Heart left ventricle (tissue), 16 donors: ENCODE measurements at places on chromosomes 11 and 22. TPM values are rescaled to one million over a fixed set of nuclear protein-coding genes. Genes with fewer than 3 reads are reported as not detected.

- no peaks in the 10 kb centered on the region for H3K27me3 ChIP-seq
- H3K27ac ChIP-seq = no peak overlapping the region
- H3K4me1 ChIP-seq = no peaks in the 10 kb centered on the region
- H3K4me3 ChIP-seq = no peak overlapping the region
- DNase-seq = no peak
Observed at GRCh38 chr11:3685923-3686322, 14.7 kb upstream of the CHRNA10 start.

- DNase-seq = no peak
- no peak overlapping the region for H3K27ac ChIP-seq
- no peaks in the 10 kb centered on the region for H3K4me1 ChIP-seq
- H3K4me3 ChIP-seq = no peak overlapping the region
Observed at GRCh38 chr11:45543808-45544422, 121.5 kb downstream of the CHST1 start.

DNA sequence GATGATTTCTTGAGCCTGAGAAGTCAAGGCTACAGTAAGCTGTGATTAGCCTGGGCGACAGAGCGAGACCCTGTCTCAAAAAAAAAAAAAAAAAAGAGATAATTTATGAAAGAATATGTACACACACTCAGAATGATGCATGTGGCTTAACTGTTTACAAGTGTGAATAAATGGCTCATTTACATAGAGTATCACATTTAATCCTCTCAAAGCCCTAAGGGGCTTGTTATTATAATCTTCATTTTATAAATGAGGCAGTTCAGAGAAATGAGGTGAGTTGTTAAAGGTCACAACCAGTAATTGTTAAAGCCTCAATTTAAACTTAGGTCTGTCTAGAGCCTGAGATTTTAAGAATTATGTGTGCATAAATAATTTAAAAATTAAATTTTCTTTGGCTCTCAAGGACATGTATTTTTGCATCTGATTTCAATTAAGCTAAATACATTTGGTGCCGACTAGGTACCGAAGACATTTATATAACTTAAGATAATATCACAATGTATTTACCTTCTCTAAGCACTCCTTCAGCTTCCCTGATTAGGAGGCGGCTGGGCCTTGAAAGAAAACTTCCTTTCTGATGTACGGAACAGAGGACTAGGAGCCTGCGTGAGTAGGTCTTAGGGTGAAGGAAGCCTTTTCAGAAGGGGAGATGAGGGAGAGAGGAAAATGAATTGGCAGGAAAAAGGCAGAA is 28.5 kb upstream of the DDX6 start:
- H3K4me1 ChIP-seq = peaks cover 4% of the 10 kb centered on the region
- no peak for DNase-seq
- H3K36me3 ChIP-seq = no peaks in the 10 kb centered on the region
- no peaks in the 10 kb centered on the region for H3K27me3 ChIP-seq
- H3K27ac ChIP-seq = peak overlapping the region; percentile 40

DNA sequence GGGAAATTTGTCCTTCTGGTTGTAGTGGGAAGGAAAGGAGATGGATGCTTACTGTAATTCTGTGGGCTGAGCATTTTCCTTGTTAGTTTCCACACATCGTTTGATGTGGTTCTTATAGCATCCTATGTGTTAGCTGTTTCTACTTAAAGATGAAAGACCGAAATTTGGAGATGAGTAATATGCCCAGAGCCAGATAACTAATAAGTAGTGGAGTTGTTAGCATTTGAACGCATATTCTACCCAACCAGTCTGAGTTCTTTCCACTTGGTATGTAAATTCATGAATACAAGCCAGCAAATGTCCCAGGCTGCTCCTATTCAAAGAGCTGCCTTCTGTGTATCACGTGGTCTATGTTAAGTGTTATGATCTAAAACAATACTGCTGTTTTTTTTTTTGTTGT is 14.6 kb downstream of the SPECC1L start:
- DNase-seq = no peak
- no peak overlapping the region for H3K4me3 ChIP-seq
- H3K27ac ChIP-seq = peak overlapping the region; percentile 86
- H3K27me3 ChIP-seq = no peaks in the 10 kb centered on the region
- no peaks in the 10 kb centered on the region for H3K36me3 ChIP-seq

DNA sequence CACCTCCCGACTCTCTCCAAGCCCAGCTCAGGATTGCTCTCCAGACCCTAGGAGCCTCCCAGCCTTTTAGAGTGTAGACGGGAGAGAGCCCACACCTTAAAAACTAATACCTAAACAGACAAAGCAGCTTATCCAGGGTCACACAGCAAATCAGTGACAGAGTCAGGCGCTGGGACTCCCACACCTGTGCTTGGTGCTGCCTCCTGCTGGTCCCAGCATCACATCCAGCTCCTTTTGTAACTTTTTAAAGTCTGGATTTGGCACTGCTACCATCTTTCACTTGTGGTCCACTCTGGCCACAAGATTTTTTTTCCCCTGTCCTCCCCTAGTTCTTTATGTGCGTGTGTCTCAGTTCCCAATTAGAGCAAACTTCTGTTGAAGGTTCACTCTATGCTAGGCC is 4.7 kb downstream of the ANO1 start:
- H3K36me3 ChIP-seq = no peaks in the 10 kb centered on the region
- peaks cover 5% of the 10 kb centered on the region for H3K4me1 ChIP-seq
- no peaks in the 10 kb centered on the region for H3K27me3 ChIP-seq
- H3K27ac ChIP-seq = peak overlapping the region; percentile 34
- no peak for DNase-seq

DNA sequence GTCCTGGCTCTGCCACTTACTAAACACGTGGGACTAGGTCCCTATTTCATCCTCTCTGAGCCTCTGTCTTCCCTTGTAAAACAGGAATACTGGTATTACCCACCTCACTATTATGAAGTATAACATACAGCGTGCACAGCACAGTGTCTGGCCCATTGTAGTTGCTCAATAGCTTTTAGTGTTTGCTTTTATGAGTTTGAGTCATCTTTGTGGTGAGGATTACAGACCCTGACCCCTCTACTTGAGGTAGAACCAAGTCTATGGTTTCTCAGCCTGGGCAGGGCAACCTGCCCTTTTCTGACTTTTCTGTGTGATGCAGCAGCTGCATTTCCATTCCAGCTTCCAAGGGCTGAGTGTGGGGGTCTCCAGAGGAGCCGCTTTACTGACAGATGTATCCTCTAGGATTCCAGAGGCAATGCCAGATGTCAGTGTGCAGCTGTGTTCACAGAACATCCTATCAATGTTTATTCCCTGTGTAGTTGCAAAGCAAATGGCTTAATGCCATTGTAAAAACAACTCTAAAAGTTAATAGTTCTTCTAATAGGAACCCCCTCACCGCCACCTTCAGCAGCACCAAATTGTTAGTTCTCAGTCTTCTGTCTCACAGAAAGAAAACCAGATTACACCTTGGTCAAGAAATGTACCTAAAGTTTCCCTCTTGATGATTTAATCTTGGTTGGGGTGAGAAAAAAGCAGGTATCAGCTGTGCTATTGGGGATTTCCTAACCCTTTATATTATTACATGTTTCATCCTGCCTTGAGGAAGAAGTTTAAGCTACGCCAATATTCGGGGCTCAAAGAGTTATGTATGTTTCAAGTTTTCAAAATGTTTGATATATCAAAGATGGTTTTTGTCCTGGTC is 16.8 kb downstream of the PRR5L start:
- DNase-seq = no peak
- H3K4me1 ChIP-seq = no peaks in the 10 kb centered on the region
- H3K36me3 ChIP-seq = no peaks in the 10 kb centered on the region
- no peak overlapping the region for H3K27ac ChIP-seq
- no peak overlapping the region for H3K4me3 ChIP-seq
- no peaks in the 10 kb centered on the region for H3K27me3 ChIP-seq

DNA sequence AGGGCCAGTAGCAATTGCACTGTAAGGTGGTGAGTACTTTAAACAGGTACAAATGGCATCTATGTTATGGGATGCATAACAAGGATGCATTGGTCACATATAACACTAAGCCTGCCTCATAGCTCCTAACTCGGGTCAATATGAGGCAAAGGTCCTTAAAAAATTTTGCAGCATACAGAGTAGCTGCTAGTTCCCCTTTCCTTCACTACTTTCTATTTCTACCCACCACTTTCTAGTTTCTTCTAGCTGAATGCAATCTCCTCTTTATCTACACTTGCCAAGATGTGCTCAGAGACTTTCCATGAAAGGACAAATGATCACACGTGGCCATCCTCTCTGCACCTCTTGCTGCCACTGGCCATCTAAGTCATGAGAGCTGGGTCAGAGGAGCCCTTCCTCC is 9.8 kb downstream of the OR51F2 start:
- H3K36me3 ChIP-seq = no peaks in the 10 kb centered on the region
- H3K27ac ChIP-seq = no peak overlapping the region
- H3K4me3 ChIP-seq = no peak overlapping the region
- H3K27me3 ChIP-seq = no peaks in the 10 kb centered on the region
- no peaks in the 10 kb centered on the region for H3K4me1 ChIP-seq

GRCh38 chr11:3163241-3163981 is 1.7 kb downstream of the OSBPL5 start:
- H3K36me3 ChIP-seq = no peaks in the 10 kb centered on the region
- peak; percentile 17 for DNase-seq
- peak overlapping the region; percentile 66 for H3K4me3 ChIP-seq
- H3K4me1 ChIP-seq = peaks cover 63% of the 10 kb centered on the region
- H3K27ac ChIP-seq = peak overlapping the region; percentile 85

DNA sequence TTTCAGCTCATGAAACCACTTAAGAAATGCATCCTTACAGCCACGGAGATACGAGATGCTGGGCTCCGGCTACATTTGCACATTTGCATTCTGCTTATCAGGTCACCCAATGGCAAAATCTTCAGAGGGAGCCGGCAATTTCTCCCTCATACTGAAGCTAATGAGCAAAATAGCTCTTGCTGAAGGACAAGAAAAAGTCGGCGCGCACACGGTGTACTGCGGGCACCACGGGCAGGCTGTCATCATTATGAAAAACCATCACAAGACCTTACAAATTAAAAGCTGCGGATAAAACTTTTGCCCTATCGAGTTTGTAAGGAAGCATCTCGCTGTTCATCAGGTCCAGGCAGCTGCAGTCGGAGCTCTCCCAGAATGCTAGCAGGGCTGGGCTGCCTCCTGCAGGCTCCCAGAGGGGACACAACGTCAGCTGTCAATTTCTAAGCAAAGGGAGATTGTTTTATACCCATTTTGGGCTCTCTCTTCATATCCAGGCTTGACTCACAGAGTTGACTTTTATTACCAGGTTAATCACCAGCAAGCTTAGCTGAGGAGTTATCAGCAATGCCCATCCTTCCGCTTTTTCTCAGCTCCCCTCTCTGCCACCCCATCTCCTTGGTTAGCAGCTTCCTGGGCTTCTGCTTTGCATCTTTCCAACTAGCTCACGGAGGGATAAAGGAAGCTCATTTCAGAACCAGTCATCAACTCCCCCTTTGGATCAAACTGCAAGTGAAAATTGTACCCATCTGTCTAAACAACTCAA is 375.1 kb downstream of the OPCML start:
- no peaks in the 10 kb centered on the region for H3K36me3 ChIP-seq
- no peak for DNase-seq
- H3K27me3 ChIP-seq = peaks cover 14% of the 10 kb centered on the region
- no peak overlapping the region for H3K4me3 ChIP-seq
- no peaks in the 10 kb centered on the region for H3K4me1 ChIP-seq

GRCh38 chr11:34349882-34350281 is 7.9 kb downstream of the ABTB2 start:
- no peaks in the 10 kb centered on the region for H3K27me3 ChIP-seq
- no peak for DNase-seq
- H3K4me3 ChIP-seq = no peak overlapping the region
- no peaks in the 10 kb centered on the region for H3K36me3 ChIP-seq
- no peak overlapping the region for H3K27ac ChIP-seq

- H3K4me3 ChIP-seq = no peak overlapping the region
- H3K27ac ChIP-seq = no peak overlapping the region
- H3K4me1 ChIP-seq = no peaks in the 10 kb centered on the region
- no peak for DNase-seq
- no peaks in the 10 kb centered on the region for H3K27me3 ChIP-seq
Observed at GRCh38 chr22:22870577-22871404, 16.8 kb upstream of the IGLL5 start.

GRCh38 chr11:3947061-3947460 is 91.6 kb downstream of the STIM1 start:
- DNase-seq = peak; percentile 41
- H3K36me3 ChIP-seq = no peaks in the 10 kb centered on the region
- H3K4me3 ChIP-seq = peak overlapping the region; percentile 19

DNA sequence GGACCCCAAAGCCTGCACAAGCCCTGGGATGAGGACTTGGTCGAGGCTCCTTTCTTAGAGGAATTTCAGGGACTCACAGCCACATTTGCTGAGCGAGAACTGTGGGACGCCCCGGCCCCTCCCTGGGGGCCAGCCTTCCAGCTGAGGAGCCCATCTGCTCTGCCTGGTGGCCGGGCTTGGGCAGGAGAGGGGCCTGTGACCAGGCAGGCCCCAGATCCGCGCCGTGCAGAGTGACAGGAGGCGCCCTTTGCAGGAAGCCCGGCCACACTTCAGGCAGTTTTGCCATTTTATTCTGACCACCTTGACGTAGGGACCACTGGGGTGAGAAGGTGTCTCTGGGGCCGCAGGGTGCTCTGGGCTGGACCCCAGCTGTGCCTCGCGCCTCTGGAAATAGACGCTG is 35.6 kb downstream of the TPCN2 start:
- H3K4me3 ChIP-seq = no peak overlapping the region
- no peak overlapping the region for H3K27ac ChIP-seq
- DNase-seq = no peak
- H3K4me1 ChIP-seq = peaks cover 14% of the 10 kb centered on the region
- peaks cover 68% of the 10 kb centered on the region for H3K36me3 ChIP-seq

- no peaks in the 10 kb centered on the region for H3K36me3 ChIP-seq
- H3K27me3 ChIP-seq = peaks cover 30% of the 10 kb centered on the region
- DNase-seq = peak; percentile 66
- peaks cover 11% of the 10 kb centered on the region for H3K4me1 ChIP-seq
Observed at GRCh38 chr11:19345519-19345847, 104.7 kb upstream of the E2F8 start.

The RAB36 gene
- total RNA-seq = 0.32 TPM

The ANO5 gene
- total RNA-seq = 48.2 TPM

The PLET1 gene
- not detected for total RNA-seq
